ENCODE measurements at places on chromosomes 1 and 21.

DNA sequence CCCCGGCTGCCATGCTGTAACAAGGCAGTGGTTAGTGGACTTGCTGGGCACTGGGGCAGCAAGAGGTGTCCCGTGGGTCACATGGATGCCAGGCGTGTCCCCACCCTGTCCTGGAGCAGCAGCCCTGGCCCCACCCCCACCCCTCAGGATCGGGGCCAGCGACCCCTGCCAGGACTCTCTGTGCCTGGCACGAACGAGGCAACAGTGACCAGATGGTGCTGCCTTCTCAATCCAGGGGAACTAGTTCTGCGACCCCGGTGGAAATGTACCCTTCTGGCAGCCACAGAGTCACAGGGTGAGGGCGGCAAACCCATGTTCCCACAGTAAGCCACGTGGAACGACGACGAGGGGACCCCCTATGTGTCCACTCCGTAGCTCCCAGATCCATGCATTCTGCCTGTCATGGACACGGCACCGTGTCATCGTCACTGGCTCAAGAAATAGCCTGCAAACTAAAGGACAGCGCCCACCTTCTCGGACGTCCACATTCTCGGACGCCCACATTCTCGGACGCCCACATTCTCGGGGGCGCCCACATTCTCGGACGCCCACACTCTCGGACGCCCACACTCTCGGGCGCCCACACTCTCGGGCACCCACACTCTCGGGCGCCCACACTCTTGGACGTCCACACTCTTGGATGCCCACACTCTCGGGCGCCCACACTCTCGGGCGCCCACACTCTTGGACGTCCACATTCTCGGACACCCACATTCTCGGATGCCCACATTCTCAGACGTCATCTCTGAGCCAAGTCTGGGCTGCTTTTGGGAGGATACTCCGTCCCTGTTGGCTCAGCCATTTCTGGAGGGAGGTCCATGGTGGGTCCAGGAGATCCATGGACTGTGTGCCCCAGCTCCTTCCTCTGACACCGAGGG lies 19.6 kb upstream of the ACTRT2 start:
- DNase-seq, result no peak

GRCh38 chr1:186829686-186830587 lies 1.2 kb downstream of the PLA2G4A start:
- DNase-seq, result no peak

- DNase-seq, result no peak
Measured at GRCh38 chr1:212722270-212722957, 22.8 kb upstream of the BATF3 start.

GRCh38 chr1:227763246-227764018 lies 28.2 kb downstream of the SNAP47 start:
- DNase-seq, result no peak

DNA sequence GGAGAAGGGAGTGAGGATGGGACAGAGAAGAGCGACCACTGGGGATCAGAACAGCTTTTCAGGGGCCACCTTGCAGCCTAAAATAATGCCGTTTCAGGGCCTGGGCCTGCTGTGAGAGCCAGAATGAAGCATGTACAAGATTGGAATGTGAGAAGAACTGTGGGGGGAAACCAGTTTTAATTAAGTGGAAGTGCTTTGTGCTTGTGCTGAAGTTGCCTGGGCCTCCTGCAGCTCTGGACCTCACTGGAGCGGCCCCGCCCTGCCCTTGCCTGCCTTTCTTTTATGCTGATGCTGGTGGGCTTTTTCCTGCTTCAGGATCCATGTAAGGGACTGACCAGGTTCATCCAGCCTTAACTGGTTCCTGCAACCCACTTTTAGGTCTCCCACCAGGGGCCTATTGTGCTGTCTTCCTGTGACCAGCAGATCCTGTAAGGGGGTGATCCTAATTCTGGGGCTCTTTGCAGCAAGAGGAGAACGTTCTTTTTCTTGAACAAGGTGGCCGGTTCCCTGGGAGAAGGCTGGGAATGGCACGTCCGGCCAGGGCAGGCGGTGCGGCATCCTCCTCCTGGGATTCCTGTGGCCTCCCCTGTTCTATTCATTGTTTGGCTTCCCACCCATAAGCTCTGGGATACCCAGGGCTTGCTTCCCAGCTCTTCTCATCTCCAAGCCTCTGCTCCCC lies 3.2 kb downstream of the C1orf226 start:
- DNase-seq, result no peak

DNA sequence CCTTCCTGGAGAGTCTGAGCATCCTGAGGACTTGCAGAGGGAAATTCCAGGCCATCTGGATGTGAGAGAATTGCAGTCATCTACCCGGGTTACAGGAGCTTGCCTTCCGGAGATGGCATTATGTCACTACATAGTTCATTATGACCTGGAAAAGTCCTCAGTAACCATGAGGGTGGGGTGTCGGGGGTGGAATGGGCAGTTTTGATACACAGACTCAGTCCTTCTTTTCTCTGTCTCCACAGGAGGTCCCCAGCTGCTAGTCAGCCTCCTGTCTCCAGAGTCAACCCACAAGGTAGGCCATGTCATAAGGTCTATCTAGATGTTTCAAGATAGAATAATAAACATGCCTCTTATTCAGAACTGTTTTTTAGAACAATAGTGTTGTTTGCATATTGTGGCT lies 268.2 kb upstream of the SGIP1 start:
- no peak for DNase-seq

GRCh38 chr1:201742955-201743805 lies 85.8 kb upstream of the IPO9 start:
- no peak for DNase-seq

GRCh38 chr1:30089024-30089430 lies 634.4 kb downstream of the MATN1 start:
- no peak for DNase-seq

- no peak for DNase-seq
Measured at GRCh38 chr1:227798078-227798802, 17.2 kb upstream of the PRSS38 start.
